NCI-H2081 treated with DMSO at 0.1 percent for 48 hours (cell line): ENCODE measurements at places on chromosomes 6 and 20.

DNA sequence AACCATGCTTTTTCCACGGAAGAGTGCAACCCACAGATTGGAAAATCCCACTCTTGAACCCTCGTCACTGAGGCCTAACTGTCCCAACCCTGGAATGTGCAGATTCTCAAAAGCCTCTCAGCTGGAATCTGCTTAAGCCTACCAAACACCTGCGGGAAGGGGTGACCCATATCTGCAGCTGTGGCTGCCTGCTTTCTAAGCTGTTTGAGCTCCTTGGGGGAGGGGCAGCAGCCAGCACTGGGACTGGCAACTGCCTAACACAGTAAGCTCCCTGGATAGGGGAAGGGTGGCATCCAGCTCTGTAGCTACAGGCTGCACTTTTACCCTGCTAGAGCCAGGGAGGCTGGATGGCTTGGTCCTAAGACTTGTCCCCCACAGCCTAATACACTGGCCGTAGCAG lies 579.6 kb downstream of the COL12A1 start:
- DNase-seq = no peak

- DNase-seq = no peak
Observed at GRCh38 chr6:91141346-91141745, 554.5 kb upstream of the MAP3K7 start.

DNA sequence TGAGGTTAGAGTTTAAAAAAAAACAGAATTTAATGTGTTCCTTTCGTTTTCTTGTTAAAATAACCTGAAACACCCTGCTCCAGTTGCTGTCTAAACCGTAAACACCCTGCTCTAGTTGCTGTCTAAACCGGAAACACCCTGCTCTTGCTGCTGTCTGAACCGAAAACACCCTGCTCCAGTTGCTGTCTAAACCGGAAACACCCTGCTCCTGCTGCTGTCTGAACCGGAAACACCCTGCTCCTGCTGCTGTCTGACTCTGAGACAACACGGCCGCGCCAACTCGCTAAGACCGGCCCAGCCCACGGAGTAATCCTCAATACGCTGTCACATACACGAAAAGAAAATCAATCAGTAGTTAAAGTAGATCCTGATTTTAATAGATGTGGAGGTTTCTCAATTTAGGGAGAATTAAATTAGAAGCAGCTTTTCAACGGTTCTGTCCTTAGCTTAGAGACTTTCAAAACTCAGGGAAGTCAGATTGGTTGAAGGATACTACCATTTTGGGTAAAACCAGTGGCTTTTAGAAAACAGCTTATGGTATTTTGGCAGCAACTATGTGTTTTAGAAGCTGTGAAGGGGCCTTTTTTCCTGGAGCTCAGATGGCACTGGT lies 98.3 kb downstream of the RAMACL start:
- no peak for DNase-seq

DNA sequence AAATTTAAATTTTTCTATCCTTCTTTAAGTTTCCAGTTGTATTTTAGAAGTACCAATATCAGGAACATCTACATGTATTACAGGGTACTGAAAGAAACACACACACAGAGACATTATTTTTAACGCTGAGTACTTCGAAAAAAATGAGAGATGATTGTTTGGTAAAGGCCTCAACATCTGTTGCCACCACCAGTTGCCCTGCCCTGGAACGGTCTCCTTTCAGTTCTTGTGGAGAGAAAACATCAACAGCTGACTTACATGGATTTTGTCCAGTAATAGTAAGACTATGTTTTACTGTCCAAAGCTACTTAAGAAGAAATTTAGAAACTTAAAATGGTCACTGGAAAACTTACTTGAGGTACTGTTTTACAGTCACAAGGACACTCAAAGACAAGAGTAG lies 16.7 kb downstream of the HMGCLL1 start:
- no peak for DNase-seq

DNA sequence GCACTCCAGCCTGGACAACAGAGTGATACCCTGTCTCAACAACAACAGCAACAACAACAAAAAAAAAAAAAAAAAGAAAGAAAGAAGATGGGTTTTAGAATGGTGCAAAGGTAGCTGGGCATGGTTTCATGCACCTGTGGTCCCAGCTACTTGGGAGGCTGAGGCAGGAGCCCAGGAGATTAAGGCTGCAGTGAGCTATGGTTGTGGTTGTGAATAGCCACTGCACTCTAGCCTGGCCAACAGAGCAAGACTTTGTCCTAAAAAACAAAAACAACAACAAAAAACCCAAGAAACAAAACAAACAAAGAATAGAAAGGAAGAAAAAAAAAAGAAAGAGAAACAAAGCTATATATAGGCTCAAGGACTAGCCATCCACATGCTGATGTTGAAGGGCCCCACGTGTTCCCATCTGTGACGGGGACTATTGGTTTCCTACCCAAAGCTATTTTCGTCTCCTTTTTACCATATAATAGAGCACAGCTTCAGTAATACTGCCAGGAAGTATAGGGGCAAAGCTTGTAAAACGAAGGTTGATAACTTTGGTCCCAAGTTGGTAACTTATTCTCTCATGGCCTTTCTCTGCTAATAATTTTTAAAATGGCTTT lies 7.9 kb upstream of the EEF1E1 start:
- DNase-seq = no peak

DNA sequence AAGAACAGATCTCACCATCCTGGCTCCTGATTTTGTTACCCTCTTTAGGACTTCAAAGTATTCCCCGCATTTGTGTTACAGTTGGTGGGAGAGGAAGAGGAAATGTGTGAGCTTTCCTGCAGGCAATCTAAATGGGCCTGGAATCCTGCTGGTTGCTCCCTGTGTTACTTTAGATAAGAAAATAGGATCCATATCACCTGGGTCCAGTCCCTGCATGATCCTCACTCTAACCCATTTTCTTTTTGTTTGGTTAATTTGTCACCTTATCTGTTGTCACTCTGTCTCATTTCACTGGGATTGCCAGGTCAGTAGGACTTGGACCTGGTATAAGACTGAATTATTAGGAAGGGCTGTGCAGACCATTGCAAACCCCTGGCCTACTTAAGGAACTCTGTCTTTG lies 175.9 kb upstream of the GJE1 start:
- DNase-seq = no peak

DNA sequence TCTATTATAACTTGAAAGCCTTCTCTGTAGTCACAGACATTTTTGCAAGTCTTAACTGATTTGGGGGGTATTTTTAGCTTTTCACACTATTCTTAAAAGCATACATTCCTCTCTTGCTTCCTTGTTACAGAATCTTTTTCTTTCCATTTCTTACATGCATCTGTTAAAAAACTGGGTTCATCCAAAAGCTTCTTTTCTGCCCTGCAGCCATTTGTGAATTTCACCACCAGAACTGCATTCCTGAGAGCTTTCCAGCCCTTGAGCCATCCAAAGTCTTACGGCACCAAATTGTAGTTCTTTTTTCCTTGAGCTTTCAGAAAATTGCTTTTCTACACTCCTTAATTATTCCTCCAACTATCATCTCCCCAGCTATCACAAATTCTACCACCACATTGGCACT lies 19.7 kb upstream of the GSTA4 start:
- DNase-seq = no peak

DNA sequence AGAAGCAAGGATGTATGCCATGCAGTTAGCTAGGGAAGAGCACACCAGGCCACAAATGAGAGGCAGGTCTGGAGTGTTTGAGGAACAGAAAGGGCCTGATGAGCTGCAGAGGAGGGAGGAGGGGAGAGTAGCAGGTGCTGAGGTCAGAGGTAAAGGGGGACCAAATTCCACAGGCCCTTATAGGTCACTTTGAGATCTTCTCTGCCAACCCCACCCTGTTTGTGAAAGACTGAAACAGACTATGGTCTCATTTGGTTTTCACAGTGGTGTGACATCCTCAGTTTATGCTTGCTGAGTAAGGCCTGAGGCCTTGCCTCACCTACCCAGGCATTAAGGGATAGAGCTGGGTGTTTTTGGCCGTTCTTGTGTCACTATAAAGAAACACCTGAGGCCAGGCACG lies 187.7 kb upstream of the MYLIP start:
- DNase-seq = no peak

DNA sequence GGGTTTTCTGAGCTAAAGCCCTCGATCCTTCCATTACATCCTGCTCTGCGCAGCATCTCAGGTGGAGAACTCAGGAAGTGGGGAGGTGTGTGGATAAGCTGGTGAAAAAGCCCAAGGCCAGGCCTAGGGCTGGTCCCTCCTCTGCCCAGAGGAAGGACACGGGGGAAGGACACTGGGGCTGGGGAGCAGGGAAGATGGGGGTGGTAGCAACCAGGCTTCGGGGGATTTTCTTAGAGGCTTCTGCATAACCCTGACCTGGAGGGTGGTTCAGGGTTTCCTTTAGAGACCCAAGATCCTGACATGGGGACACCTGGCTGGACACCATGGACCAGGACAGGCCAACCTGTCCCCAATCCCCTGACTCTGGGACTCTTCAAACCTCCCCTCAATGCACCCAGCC lies 37.9 kb downstream of the SUN5 start:
- no peak for DNase-seq

- DNase-seq = no peak
Observed at GRCh38 chr6:63975699-63976098, 340.1 kb downstream of the PHF3 start.

- no peak for DNase-seq
Observed at GRCh38 chr6:164014346-164015087, 600.0 kb downstream of the QKI start.

DNA sequence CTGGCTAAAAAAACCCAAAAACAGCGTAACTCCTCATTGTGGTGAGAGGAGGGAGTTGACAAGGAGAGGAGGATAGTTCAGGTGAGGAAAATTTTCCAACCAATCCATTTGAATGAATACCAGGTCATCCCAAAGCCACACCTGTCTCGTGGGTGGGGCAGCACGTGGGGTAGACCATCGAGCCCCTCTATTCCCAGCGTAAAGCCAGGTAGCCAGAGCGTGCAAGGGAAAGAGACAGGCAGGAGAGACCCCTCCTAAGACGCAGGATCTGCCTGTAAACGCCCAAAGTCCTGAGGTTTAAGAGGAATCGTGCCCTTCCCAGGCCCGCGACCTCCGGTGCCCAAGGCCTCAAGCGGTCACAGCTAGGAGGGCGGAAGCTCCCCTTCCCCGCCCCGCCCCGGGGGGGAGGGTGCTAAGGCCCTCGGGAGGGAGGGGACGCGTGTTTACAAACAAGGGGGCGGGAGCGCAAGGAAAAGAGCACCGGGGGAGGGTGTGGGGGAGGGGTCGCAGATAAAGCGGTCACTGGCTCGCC lies 712 bp downstream of the RXRB start:
- DNase-seq = no peak

- DNase-seq = no peak
Observed at GRCh38 chr6:164569509-164569908, 739.9 kb downstream of the C6orf118 start.

DNA sequence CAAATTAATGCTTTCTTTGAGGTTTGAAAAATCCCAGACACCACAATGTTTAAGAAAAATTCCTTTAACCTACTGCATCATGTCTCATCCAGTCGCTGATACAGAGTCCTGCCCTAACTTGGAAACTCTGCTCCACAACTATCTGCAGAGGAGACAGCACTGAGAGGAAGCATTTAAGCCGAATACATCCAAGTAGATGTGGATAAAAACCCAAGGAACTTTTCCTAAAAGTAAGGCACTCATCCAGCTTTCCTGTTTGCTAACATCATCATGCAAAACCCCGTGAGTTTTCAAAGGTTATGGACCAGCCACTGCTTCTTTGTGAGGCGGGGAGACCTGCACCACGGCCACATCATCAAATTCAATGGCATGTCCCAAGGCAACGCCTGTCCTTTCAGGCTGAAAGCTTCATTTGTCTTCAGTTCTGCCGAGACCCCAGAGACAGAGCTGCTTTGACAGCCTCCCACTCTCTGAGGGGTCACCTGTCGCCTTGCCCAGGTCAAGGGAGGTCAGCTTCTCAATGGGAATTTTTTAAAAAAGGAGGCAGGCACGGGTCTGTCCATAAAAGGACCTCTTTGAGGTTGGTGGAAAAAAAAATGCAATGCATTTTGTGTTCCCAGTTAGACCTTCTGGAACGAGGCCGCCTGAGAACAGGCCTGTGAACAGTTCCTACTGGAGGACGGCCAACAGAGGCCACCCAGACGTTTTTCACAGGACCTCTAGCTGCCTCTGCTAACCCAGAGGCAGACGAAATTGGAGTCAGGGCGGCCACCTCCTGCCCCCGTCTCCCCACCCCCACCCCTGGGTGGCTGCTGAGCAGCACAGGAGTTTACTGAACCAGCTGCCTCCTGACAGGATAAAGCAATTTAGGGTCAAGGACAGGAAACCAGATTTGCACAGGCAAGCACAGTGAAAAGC lies 142.5 kb upstream of the HDDC2 start:
- no peak for DNase-seq

- DNase-seq = no peak
Observed at GRCh38 chr6:150712505-150713252, 113.0 kb downstream of the PLEKHG1 start.

DNA sequence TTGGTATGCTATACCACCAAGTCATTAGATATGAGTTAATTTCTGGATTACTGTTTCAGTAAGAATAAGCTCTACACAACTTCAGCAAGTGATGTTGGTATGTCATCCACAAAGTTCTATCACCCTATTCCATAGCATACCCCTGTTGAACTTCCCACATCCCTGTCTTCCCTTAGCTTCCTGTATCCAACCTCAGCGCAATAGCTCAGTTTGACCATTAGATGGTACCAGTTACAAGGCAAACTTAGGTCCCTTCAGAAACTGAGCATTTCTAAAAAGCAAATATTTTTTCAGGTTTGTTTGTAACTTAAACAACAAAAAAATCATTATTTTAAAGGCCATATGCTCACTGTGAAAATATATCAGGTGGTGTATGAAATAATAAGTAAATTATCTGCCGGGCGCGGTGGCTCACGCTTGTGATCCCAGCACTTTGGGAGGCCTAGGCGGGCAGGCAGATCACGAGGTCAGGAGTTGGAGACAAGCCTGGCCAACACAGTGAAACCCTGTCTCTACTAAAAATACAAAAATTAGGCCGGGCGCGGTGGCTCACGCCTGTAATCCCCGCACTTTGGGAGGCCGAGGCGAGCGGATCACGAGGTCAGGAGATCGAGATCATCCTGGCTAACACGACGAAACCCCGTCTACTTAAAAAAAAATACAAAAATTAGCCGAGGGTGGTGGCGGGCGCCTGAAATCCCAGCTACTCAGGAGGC lies 8.8 kb upstream of the MOG start:
- no peak for DNase-seq

GRCh38 chr20:63178446-63178820 lies 37.5 kb downstream of the YTHDF1 start:
- DNase-seq = no peak

DNA sequence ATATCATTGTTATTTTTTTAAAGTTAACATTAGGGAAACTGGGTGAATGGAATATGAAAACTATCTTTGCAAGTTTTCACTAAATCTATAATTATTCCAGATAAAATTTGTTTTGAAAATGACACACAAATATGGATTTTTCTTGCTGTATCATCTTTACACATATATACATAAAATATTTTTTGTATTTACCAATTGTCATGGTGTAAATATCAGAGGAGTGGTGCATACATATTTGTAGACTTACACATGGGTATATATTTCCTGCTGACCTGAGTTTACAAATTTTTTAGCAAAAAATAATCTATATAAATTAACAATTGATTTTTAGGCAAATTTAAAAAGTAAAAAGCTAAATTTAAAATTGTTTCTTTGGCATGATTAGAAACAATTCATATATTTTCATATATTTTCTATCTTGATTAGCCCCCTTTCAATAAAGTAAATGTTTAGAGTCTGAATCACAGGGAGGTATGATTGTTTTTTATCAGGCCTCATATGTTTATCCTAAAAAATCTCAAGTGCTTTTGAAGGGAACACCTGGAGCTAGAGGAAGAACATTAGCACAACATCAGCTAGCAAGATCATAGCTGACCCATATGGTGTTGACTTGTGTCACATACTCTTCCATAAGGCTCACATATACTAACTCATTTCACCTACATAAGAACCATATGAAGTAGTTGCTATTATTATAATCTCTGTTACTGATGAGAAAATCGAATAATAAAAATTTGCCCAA lies 671.8 kb upstream of the GJE1 start:
- no peak for DNase-seq
